Substantia nigra (tissue), 51 donors: ENCODE measurements at places on chromosomes 1 and 21.

DNA sequence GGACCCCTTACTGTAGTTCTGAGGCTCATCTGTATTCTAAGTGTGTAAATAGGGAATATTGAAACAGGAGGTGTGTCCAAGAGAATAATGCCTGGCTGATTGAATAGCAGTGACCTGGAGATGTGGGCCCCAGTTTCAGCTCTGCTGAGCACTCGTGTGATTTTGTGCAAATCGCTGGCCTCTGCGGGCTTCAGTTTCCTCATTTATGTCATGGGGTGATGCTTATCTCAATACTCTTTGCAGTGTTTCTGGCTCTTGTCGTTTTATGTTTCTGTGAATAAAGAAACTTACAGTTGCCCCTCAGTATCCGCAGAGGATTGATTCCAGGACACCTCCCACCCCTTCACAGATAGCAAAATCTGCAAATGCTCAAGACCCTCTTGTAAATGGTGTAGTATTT, 5.0 kb downstream of the COG2 start:
- DNase-seq, result no peak

GRCh38 chr1:10898921-10899320, 102.5 kb upstream of the CASZ1 start:
- no peak for DNase-seq

GRCh38 chr1:25874635-25875153, 814 bp downstream of the PAQR7 start:
- no peak for DNase-seq

- no peak for DNase-seq
Measured at GRCh38 chr1:169886422-169886821, 7.3 kb downstream of the SCYL3 start.

DNA sequence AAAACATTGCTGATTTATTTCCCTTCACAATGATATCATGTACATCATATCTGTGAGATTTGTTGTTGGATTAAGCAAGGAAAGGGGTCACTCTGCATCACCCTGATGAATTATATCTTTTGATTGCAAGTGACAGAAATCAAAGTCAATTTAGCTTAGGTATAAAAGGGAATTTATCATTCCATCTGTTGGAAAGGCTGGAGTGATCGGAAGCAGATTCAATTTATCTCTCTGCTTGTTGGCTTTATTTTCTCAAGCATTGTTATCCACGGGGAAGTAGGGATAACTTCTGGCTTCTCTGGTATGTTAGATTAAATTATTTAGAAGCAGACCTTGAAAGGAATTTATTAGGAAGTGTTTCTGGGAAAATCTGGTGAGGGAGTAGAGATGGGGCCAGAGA, 226.6 kb downstream of the PTGER3 start:
- no peak for DNase-seq

DNA sequence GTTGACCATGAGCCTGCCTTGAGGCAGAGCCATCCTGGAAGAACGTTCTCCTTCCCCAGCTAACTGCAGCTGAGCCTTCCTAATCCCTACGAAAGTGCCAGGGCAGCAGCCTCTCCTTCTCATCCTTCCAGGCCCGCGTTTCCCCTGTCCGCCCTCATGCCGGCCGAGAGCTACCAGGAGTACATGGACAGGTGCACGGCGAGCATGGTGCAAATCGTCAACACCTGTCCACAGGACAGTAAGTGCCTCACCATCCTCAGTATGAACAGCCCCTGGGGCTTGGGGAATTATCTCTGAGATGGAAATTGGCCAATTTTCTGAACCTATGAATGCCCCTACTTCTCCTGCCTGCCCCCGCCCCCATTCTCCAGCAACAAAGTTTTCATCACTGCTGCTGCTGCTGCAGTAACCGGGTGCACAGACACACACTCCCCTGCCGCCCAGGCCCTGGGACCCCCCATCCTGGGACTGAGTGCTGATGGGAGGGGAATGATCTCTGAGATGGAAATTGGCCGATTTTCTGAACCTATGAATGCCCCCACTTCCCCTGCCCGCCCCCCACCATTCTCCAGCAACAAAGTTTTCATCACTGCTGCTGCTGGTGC, 39.6 kb downstream of the UBASH3A start:
- DNase-seq, result no peak

DNA sequence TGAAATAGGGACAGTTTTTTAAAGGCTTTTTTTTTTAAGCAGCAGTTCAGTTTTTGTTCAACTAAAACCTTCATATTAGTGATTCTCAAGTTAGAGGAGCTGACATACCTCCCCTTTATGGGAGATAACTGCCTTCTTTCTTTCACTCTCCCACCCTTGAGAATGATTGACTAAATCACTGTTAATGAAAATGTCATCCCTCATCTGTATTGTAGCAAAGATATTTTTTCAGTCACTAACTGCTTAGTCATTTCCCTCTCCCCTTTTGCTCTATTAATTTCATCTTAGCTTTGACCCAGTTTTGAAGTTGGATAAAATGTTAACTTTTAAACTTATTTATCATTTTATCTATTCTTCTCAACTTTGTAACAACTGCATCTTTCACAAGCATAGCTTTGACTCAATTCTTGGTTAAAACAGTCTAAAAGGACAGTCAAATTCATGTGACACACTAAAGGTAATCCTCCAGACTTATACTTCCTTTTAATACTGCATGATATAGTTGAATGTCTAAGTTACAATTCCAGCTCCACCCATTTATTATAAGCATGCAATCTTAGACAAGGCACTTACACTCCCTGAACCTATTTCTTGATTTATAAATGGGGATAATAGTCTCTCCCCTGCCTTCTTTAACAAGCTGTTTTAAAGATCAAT, 17.1 kb downstream of the CAPZA1 start:
- DNase-seq, result no peak

- DNase-seq, result no peak
Measured at GRCh38 chr1:22408230-22408629, 43.4 kb upstream of the ZBTB40 start.

GRCh38 chr1:235152235-235152634, 8.8 kb downstream of the RBM34 start:
- DNase-seq, result no peak

DNA sequence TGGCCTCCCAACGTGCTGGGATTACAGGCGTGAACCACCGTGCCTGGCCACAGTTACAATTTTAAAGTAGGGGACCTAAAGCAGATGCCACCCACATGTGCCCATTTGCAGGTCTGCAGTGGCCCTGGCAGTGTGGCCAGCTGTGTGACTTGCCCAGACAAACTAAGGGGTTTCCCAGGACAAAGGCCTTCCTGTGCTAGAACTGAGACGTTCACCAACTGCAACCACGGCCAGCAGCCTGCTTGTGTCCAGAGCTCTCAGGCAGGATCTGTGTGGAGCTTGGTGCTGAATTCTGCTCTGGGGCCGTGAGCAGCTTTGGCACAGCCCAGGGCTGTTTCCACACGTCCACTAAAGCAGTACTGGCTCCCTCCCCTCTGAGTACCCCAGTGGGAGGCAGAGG, 10.6 kb upstream of the PTTG1IP start:
- no peak for DNase-seq

- DNase-seq, result no peak
Measured at GRCh38 chr21:38768471-38769063, 37.2 kb upstream of the ETS2 start.

- no peak for DNase-seq
Measured at GRCh38 chr1:182484531-182485257, 34.7 kb downstream of the RGSL1 start.

- DNase-seq, result no peak
Measured at GRCh38 chr1:96968541-96968940, 247.0 kb downstream of the PTBP2 start.

DNA sequence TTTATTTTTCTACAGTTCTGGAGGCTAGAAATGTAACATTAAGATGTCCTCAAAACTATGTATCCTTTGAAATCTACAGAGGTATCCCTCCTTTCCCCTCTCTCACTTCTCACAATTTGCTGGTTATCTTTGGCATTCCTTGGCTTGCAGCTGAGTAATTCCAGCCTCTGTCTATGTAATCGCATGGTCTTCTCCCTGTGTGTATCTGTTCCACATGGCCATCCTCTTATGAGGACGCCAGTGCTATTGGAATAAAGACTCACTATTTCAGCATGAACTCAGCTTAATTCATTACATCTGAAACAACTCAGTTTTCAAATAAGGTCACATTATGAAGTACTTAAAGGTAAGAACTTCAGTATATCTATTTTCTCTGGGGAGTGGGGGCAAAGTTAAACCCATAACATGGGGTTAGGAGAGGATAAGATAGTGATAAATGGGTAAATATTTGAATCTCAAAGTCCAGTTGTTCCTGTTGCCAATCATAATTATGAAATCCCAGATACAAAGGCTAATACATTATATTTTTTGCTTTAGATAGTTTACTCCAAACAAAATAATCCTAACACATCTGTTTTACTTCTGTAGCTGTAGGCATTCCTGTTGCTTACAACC, 1290.8 kb downstream of the NCAM2 start:
- DNase-seq, result no peak

GRCh38 chr1:90309806-90310205, 314.9 kb downstream of the ZNF326 start:
- no peak for DNase-seq

DNA sequence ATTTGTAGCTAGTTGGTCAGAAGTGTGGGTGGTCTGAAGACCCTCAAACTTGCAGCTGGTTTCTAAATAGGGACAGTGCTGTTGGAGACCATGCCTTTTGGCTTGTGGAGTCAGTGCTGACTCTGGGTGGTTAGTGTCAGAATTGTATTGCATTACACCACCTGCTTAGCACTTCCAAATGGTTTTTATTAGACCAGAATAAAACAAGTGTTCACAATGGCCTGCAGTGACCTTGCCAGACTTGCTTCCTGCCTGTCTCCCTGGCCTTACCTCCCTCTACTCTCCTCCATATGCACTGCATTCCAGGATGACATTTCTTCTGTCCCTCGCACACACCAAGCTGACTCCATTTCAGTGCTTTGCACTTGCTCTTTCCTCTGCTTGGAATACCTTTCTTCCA, 72.7 kb upstream of the CNIH3 start:
- DNase-seq, result no peak

DNA sequence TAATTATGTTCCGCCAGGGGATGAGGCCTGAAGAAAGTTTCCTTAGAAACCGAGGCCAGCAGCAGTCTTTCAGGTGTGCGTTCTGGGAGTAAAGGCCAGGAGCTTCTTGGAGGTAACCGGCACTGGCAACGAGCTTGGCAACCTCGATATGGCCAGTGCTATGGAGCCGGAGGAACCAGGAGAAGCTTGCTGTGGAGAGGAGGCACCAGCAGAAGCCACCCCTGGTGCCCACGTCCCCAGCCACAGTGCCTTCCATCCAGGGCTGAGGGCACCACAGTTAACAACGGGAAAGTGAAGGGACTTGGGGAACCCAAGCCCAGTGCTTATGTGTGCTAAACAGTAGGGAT, 41.5 kb upstream of the LIN9 start:
- no peak for DNase-seq

- DNase-seq, result no peak
Measured at GRCh38 chr1:230898748-230899147, 30.4 kb upstream of the C1orf198 start.

DNA sequence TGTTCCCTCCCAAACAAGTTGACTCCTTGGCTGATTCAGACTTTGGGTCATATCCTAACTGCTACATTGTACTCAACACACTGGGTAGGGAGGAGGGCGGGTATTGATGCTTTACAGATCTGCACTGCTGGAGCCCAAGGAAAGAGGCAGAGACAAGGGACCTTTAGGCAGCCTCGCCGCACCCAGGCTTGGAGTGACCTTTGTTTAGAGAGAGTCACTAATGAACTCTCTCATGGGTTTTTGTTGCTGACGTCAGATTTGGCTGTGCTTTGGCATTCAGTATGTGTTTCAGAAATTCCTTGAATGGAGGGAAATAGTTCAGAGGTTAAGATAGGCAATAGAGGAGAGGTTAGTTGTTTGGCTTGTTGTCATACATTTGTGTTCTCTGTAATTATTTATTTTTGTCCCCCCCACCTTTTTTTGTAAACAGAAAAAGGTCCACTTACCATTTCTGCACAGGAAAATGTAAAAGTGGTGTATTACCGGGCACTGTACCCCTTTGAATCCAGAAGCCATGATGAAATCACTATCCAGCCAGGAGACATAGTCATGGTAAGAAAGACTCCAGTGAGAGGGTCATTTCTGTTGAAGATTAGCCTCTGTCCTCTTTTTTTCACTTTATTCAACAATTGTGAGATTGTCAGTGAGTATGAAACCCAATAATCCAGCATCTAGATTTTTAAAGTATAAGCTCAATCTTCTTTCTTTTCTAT, 116.1 kb downstream of the ATP5PO start:
- DNase-seq, result no peak

- no peak for DNase-seq
Measured at GRCh38 chr1:229597877-229598276, 28.0 kb downstream of the TAF5L start.

- DNase-seq, result no peak
Measured at GRCh38 chr1:216073793-216074595, 349.3 kb downstream of the USH2A start.

GRCh38 chr21:29678626-29679025, 261.2 kb downstream of the GRIK1 start:
- no peak for DNase-seq

DNA sequence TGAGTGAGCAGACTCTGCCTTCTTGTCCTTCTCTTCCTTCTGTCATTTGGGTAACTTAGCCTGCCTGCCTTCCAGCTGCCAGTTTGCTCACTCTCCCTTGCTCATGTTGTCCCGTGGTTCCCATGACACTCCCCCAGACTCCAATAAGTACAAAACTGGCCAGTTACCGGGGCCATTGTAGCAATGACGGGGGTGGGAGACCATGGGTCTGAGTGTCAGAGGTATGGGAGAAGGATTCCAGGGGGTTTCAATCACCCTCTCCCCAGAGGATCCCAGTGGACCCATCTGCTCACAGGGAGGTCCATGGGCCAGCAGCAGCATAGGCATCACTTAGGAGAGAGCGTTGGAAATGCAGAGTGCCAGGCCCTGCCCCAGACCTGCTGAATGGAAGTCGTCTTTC, 51.3 kb downstream of the CAPN9 start:
- DNase-seq, result no peak

- peak; percentile 32 for DNase-seq
Measured at GRCh38 chr1:66271904-66272254, 262.1 kb upstream of the SGIP1 start.

DNA sequence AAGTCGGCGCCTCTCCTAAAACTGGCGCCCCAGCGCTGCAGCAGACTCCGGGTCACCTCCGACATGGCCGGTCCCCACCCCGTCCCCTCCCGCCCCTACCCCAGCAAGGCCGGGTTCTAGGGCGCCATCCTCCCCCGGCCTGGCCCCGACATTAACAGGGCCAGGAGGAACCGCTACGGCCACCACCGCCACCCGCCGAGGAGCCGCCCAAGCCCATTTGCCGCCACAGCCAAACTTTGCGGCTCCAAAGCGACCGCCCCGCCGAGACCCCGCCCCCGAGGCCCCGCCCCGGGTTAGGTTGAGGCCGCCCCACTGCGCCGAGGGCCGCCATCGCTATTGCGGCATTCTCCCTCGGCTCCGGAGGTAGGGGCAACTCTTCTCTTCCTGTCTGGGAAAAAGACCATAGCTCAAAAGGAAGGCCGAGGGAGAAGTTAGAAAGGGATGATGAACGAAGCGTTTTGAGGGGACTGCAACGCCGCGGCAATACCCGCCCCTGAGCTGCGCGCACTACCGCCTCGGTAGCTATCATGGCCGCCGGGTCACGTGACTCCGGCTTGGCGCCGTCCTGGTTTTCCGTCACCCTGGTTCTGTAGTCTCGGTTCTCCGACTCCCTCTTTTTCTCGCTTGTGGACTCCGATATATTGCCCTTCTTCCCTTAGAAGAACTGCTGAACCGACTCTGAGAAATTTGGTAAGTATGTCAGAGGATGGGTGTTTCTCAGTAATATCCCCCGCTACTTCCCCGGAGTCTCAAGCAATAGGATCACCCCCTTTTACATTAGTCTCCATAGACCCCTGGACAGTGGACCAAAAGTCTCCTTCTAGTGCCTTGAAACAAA, at the start of the genes AIDA and BROX:
Gene AIDA (minus strand): TSS at position 239 of the 838 bp plus-strand sequence. CDS start 174 bp downstream, at position 65.
Gene BROX (plus strand): TSS at position 312 of the 838 bp plus-strand sequence. CDS start 3,136 bp downstream, outside the sequence.
- DNase-seq, result peak; percentile 63
